CD4-positive, alpha-beta T cell treated with Interleukin-4 for 1 hour (primary cell): ENCODE measurements at places on chromosomes 4 and X.

DNA sequence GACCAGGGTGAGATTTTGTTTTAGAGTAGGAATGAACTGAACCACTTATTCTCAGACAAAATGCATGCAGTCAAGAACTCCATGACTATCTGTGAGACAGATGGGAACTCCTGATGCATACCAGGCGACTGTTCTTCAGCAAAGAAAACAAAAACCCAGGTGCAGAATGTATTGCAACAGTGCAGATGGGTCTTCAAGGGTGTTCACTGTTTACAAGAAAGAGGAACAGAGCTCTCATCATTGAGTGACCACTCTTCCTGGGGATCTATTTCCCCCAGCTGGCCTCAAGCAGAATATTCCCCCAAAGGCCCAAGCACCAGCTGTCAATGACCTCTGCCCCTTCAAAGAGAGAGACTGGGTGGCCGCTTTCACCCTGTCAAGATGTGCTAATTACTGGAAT lies 39.7 kb upstream of the BMP3 start:
- no peak for DNase-seq

- no peak for DNase-seq
Observed at GRCh38 chr4:3239303-3239702, 9.7 kb upstream of the MSANTD1 start.

DNA sequence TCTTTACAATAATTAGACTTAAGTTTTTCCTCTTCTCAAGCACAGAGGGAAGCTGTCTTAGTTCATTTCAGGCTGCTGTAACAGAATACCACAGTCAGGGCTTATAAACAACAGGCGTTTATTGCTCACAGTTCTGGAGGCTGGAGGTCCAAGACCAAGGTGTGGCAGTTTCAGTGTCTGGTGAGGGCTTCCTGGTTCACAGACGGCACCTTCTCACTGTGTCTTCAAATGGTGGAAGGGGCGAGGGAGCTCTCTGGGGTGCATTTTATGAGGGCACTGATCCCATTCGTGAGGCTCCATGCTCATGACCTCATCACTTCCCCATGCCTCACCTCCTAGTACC lies 115.7 kb upstream of the MXRA5 start:
- DNase-seq = no peak

- no peak for DNase-seq
Observed at GRCh38 chr4:57287687-57288604, 177.8 kb upstream of the IGFBP7 start.

DNA sequence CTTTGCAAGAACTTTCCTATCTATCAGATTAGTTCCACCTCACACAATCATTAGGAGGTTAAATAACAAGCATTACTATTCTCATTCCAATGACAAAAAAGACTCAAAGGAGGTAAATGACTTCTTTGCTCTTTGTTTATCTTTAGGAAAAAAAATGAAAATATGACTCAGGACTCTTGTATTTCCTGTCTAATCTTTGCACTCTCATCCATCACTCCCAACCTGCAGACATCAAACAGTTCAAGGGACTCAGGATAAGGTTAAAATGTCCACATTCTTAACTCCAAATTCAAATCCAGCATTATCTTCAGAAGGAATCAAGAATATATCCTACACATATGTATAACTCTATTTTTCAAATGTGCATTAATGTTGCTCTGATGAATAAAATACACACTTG lies 139.6 kb downstream of the UNC5C start:
- DNase-seq = no peak

- no peak for DNase-seq
Observed at GRCh38 chr4:107202744-107203143, 166.6 kb upstream of the DKK2 start.

GRCh38 chr4:150389896-150390530 lies 191.9 kb upstream of the MAB21L2 start:
- DNase-seq = no peak

DNA sequence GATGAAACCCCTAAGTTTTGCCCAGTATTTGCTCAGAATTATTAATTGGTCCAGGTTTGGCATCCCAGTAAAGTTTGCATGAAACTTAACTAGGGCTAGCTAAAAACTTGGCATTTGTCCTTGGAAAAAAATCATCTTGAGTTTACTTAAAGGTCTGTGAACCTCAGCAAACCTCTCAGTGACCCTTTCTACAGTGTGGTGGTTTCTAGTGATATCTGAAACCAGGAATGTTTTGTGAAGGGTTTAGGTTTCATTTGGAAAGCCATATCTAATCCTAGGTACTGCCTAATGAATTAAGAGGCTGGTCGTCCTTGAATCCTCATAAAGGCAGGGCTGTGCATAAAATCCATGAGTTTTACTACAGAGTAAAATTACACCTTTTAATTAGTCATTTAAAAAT lies 218.5 kb upstream of the ANKRD50 start:
- DNase-seq = no peak

DNA sequence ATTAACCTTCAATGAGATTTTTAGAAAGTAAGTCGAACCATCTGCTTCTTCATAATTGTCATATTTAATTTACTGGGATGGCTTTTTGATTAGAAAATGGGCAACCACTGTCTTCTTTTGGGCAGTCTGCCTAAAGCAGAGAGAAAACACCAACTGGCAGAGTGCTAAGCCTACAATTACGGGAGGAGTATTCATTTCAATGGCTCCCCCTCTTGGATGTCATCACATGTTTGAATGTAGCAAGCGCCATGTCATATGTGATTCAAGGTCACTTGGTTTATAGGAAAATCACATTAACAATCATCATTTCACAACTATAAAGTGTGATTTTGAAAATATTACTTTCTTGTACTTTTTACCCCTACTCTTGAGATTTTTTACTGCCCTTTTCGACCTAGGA lies 261.9 kb downstream of the FRMPD4 start:
- no peak for DNase-seq

DNA sequence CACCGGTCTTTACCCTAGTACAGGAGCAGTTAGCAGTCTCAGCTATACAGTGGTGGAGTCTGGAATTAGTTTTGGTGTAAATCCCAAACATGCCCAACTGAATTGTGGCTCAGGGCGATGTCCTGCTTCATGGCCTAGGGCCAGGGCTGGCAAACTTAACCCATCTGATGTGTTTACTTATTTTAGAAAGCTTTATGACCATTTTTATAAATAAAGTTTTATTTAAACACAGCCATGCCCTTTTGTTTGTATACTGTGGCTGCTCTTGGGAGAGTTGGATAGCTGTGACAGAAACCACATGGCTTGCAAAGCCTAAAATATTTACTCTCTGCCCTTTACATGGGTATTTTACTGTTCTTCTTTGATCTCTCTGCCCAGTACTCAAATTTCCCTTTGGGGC lies 7.1 kb downstream of the FRMPD4 start:
- DNase-seq = no peak

DNA sequence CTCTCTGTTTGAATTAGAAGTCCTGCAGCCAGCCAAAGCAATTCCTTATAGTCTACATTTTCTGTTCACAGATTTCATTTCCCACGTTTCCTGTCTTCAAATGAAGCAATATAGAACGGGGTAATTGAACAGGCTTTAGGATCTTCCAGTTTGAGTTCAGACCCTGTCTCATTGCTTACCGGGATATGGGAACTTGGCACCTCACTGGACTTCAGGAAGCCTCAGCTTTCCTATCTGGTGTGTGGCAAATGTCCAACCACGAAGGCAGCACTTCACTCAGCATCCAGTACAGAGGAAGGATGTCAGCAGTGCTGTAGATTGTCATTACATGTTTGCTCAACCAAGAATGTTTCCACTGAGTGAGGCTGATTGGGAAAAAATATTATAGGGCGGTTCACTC lies 271.1 kb upstream of the ZFP42 start:
- no peak for DNase-seq

DNA sequence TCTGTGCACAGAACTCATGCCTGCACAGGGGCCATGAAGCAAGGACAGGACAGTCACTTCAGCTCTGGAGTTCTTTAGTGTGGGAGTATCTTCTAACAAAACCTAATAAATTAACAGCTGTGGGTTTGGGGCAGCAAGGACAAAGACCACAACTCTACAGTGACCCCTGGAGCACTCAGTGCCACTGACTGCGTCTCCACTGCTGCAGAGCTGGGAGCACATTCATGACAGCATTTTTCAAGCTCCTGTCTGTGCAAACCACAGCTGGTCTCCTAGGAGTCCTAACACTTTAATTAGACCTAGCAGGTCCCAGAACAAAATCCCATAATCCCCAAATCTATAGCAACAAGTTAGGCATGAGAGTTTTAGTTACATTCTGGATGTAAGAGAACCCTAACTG lies 76.5 kb downstream of the RTL9 start:
- no peak for DNase-seq

GRCh38 chrX:21725916-21726315 lies 32.0 kb downstream of the SMPX start:
- no peak for DNase-seq

GRCh38 chrX:13763489-13763888 lies 28.9 kb downstream of the OFD1 start:
- no peak for DNase-seq

DNA sequence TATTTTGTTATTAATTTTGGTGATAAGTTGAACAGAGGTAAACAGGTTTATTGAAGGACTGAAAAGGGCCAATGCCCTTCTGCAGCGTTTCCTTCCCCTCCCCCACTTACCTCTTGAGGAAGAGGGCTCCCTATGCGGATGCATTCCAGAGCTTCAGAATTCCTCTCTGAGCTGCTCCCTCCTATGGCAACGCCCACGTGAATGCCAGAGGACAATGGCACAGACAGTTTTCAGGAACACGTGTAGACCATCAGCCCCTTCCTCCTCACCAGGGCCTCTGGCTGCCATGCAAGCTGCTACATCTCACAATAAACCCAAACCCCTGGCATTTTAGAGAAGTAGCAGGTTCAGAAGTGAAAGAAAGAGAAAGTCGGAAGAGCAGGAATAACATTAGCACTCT lies 127.9 kb downstream of the CHRDL1 start:
- no peak for DNase-seq

GRCh38 chr4:73037057-73037456 lies 32.5 kb downstream of the COX18 start:
- no peak for DNase-seq

GRCh38 chr4:98262431-98262830 lies 1.2 kb downstream of the RAP1GDS1 start:
- no peak for DNase-seq

- no peak for DNase-seq
Observed at GRCh38 chrX:34058005-34058404, 74.1 kb downstream of the FAM47A start.

DNA sequence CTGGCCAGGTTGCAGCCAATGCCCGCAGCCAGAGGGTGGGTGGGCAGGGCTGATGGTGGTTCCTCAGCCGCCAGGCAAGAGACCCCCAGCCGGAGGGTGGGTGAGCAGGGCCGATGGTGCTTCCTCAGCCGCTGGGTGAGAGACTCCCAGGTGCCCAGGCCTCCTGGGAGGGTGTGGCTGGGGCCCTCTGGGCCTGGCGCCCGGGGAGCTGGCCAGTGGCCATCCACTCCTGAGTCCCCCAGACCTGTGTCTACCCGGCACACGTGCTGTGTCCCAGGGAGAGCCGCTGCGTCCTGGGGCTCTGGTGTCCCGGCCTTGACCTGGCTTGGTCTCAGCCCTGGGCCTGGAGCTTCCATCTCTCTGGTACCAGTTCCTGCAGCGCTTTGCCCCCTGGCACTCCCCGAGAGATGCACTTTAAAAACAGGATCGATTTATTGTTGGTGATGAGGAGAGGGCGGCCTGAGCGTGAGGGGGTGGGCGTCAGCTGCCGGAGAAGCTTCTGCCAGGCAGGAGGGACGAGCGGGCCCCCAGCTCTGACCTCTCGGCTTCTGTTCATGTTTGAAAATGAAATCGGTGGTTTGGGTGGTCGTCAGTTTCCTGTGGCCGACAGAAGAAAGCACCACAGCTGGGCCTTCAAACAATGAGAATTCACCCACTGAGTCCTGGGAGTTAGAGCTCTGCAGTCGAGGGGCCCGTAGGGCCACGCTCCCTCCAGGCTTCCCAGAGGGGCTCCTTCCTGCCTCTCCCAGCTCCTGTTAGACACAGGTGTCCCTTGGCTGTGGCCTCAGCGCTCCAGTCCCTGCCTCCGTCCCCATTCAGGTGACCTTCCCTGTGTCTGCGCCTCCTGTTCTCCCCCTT lies 6.5 kb downstream of the DOK7 start:
- no peak for DNase-seq

GRCh38 chr4:2634014-2634413 lies 97.6 kb downstream of the FAM193A start:
- no peak for DNase-seq

GRCh38 chr4:83917572-83917971 lies 381.7 kb downstream of the GPAT3 start:
- DNase-seq = no peak

GRCh38 chr4:123784626-123785025 lies 388.0 kb downstream of the SPRY1 start:
- no peak for DNase-seq

DNA sequence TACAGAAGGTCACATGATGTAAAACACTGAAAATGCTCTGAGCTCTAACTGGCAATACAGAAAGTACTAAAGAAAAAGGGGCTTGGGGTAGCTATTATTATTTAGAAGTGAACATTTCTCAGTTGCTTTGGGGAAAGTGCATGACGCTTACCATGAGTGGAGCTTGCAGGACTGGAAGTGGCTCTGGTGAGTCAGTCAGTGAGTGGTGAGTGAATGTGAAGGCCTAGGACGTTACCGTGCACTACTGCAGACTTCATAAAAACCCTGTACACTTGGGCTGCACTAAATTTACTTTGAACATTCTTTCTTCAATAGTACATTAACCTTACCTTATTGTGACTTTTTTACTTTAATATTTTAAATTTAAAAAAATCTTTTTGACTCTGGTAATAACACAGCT lies 89.3 kb upstream of the ENPP6 start:
- no peak for DNase-seq

DNA sequence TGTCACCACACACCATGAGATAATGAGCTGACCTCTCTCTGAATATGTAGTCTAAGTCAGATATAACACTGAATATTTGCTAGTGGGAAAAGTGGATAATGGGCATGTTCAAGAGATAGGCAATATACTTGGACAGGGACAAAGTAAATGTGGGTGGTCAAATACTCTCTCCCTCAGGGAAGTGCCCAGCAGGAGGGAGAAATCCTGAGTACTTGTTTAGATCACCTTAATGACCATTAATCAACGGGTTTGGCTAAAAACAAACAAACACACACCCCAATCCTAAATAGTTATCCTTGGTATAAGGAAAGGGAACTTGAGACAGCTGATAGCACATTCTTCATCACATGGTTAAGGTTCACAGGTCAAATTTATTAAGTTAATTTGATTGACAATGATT lies 933.5 kb downstream of the C4orf33 start:
- no peak for DNase-seq
